ENCODE measurements at places on chromosomes 7 and 10. TPM values are rescaled to one million over a fixed set of nuclear protein-coding genes. Genes with fewer than 3 reads are reported as not detected.

Gene ABCB4
- not detected for total RNA-seq

Gene ZNRF2
- 21.3 TPM for total RNA-seq

Gene RBP3
- total RNA-seq, result not detected

Gene VWA2
- total RNA-seq, result not detected

Gene NKX1-2
- total RNA-seq, result not detected

Gene MGAM2
- total RNA-seq, result not detected

Gene SEMA3D
- not detected for total RNA-seq

Gene ATP6V0A4
- total RNA-seq, result not detected

Gene PROSER2
- 0.23 TPM for total RNA-seq

Gene FLNC
- not detected for total RNA-seq

Gene WNT8B
- 0.41 TPM for total RNA-seq

Gene ZNF862
- total RNA-seq, result 24.8 TPM

Gene IMPDH1
- total RNA-seq, result 54.1 TPM

Gene CLDN3
- not detected for total RNA-seq

Gene NUTM2E
- total RNA-seq, result not detected

Gene ASIC3
- total RNA-seq, result 5.3 TPM

Gene RAMP3
- not detected for total RNA-seq

Gene ADRA2A
- not detected for total RNA-seq

Gene ACSL5
- total RNA-seq, result 64.4 TPM

Gene KCNIP2
- total RNA-seq, result 1.6 TPM

Gene CPEB3
- total RNA-seq, result 3.8 TPM

Gene EBLN1
- total RNA-seq, result not detected

Gene ARHGAP22
- total RNA-seq, result not detected

Measured in activated CD8-positive, alpha-beta memory T cell treated with anti-CD3 and anti-CD28 coated beads, Interleukin-2, amount 10 ng/mL, durations not matched to agents 7 days and 5 days (primary cell).